ENCODE measurements at places on chromosomes 4 and X.

DNA sequence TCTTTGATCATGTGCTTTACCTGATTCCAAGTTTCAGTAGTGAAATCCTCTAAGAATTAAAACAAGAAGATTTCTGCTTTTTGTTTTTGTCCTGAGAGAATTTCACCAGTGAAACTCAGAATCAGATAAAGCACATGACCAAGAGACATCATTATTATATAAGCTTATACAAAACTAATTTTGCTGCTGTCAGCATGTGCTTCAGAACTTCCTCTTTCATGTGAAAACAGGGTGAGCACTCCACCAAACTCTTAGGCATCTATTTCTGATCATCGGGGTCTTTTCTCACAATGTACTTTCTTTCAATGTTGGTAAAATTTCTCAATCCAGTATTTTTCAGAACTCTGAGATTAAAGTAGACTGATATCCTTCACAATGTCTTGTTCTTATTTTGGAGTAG, 152.1 kb downstream of the SLC39A8 start:
- DNase-seq: no peak

DNA sequence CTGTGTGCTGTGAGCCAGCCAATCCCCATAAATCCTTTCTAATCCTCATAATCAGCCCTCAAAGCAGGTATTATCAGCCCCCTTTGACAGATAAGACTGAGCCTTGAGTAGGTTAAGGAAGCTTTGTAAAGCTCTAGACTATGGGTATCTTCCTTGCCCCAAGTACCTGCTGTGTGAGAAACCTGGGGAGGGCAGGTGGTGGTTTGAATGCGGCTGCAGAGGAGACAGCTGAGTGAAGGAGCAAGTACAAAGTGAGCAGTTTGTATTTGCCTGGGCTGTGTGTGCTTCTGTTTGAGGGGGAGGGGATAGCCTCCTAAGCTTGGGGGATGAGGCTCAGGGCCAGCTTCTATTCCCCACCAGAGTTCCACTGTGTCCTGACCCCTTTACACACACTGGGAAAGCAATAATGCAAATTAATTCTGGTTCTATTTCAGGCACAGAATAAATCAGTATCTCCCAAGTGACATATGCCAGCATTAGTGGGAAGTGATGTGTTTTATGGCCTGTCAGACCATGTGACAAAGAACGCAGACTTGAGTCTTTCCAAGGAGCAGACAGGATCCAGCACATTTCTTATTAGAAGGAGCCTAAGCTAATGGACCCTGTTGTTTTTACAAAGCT, 63.5 kb downstream of the EVC start:
- no peak for DNase-seq

GRCh38 chr4:1039493-1040343, 28.3 kb downstream of the FGFRL1 start:
- DNase-seq: no peak

DNA sequence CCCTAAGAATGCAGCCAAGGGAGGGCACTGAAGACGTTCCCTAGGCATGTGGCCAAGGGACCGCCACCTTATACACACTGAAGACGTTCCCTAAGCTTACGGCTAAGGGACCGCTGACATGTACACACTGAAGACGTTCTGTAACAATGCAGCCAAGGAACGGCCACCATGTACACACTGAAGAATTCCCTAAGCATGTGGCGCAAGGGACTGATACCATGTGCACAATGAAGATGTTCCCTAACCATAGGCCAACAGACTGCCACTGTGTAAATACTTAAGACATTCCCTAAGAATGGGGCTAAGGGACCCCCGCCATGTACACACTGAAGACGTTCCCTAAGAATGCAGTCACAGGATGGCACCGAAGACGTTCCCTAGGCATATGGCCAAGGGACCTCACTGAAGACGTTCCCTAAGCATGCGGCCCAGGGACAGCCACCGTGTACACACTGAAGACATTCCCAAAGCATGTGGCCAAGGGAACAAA, 36.1 kb downstream of the DHRSX start:
- no peak for DNase-seq

DNA sequence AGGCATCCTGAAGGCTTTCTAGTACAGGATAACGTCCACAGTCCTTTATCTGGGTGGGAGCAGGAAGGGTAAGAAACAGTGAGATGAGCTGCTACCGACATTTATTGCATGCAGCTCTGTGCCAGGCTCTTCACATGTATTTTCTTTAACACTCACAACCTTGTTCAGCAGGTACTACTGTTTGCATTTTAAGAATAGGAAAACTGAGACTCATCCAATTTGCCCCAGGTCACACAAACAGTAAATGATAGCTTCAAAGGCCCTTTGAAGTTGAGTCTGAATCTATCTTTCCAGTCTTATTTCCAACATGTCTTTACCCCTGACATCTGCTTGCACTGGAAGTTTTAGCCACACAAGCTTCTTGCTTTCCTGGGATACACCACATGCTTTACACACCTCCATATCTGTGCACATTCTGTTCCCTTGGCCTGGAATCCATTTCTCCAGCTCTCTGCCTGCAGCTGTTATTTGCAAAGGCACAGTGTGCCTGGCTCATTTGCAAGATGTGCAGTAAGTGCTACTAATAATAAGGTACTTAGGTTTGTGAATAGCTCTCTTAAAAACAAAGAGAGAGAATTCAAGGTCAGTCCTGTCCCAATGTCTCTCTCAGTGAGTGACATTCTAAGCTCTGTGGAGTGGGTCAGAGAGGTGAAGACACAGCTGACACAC, 61.2 kb downstream of the METTL14 start:
- DNase-seq: no peak
